ENCODE measurements at places on chromosomes 7 and 10.
A peak's percentile ranks its signal among the peaks of the same experiment; 100 is the strongest.

GRCh38 chr10:92789786-92790185, 58.5 kb upstream of the EXOC6 start:
- no peak for DNase-seq

- no peak for DNase-seq
Measured at GRCh38 chr10:114706458-114707055, 48.5 kb upstream of the ABLIM1 start.

DNA sequence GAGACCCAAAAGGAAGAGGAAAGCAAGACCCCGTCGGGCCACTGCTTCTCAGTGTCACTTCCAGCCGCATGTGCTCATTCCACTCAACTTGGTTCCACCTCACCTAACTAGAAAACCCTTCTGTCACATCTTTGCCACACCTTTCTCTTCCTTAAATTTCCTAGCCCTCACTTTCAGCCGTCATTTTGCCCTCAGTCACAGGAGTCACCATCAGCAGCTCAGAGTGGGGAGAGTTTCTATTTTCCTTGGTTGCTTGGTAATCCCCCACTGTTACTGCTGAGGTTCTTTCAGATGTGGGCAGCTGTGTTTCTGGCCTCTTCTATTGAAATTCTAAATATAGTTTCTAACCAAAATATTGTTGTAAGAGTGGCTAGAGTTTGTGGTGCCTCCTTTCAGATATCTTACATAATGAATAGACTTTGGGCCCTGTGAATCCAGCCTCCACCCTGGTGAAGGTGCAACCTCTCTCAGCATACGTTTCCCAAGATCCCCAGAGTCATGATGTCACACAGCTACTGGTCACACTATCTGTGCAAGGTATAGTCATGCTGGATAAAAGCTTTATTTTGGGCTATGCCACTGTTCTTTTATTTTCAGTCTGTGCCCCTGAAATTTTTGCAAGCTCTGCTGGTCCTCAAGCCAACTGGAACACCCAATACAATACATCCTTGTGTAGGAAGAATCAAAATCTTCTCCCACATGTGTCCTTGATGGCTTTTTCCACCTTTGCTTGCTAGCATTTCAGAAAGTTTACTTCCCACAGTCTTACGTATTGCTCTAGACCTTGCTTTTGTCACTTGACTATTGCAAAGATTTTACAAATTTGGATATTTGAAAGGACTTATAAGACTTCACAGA, 9.2 kb downstream of the AGBL3 start:
- no peak for DNase-seq

GRCh38 chr10:970311-971149, 17.7 kb upstream of the GTPBP4 start:
- peak; percentile 70 for DNase-seq

DNA sequence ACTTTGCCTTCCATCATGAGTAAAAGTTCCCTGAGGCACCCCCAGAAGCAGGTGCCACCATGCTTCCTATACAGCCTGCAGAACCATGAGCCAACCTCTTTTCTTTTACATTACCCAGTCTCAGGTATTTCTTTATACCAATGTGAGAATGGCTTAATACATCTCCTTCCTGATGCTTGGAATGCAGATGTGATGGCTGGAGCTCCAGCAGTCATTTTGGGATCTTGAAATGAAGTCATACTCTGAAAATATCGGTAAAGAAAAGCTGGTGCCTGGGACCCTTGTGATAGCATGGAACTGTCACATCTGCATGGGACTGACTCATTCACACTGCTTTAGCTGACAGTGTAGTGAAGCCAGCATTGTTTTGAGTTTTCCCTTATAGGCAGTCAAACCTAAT, 634.5 kb upstream of the NRP1 start:
- no peak for DNase-seq

DNA sequence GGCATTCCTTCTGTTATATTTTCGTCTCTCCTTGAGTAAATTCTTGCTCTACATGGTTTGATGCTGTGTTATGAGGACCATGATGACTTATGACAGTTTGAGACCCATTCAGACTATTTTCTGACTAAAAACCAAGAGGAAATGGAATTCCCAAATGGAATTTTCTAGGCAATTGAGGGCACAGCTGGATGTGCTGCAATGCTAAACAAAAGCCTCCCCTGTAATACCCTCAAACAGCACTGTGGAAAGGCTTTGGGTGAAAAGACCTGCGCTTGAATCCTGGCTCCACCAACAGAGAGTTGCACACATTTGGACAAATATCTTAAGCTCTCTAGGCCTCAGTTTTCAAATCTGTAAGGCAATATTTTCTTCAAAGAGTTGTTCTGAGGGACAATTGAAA, 129.1 kb downstream of the PRKG1 start:
- no peak for DNase-seq

DNA sequence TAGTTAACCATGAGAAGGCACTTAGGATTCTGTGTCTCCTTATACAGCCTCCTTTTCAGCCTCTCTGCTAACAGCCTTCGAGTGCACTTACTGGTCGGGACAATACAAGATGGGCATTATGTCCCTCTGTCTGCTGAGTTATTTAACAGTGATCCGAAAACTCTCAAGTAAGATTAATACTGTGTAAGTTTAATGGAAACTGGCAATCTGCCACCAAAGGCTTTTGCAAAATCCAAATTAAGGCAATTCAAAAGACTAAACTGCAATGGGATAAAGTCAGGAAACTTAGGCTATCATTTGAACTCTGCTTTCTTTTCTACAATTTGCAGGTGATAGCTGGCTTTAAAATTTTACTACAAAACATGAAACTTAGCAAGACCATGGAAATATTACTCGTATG, 477.8 kb downstream of the TFEC start:
- peak; percentile 69 for DNase-seq

GRCh38 chr7:148116195-148116594, 474.4 kb upstream of the C7orf33 start:
- no peak for DNase-seq
